ENCODE measurements at places on chromosomes 5 and 9.

DNA sequence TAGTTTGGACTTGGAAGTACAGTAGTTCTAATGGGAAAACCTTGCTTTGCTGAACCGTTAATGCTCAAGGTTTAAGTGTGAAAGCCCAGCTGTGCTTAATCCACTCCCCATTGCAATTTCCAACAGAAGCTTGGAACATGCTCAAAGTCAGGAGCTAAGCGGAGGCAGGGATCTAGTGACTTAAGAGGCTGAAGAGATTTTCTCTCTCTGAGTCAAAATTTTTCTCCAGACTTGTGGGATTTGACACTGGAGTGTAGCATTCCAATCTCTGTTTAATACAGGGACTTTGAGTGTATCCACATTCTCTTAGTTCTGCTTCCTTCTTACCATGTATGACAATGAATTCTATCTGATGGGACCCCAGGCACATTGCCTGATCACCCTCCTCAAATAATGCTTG lies 471.8 kb downstream of the KIF4B start:
- no peak for DNase-seq

DNA sequence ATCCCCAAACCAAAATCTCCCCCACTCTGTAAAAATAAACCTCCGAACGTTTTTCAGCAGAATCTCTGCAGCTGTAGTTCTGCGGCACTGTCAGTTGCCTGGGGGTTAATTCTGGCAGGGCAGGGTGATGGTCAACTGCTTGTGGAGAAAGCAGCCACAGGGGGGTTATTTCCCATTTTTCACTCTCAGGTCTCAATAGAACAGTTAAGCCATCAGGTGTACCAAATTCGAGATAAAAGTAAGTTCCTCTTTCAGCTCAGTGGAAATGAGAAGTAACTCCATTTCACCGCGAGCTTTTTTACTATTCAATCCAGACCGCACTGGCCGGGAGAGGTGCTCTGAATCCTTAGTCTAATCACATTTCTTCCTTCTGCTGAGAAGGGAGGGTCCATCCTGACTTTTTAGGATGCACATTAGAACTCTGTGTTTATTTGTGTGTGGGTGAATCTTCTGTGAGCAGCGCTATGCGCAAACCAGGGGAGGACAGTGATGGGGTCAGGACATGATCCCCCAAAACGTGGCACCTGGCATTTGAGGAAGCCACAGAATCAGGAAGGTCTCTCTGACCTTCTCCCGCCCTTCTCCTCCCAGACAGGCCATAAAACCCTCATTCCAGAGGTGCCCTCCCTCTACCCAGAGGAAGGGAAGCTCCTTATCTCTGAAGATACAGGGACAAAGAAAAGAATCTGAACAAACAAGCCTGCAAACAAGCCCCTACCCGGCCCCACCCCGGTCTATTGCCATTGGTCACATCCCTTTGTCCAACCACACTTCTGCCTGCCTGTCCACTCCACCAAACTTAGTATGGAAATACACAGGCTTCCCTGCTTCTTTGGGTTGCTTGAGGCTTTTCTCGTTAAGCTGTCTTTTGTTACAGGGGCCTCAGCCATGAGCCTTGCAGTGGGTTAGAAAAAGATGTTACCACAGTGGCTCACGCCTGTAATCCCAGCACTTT lies 229.0 kb downstream of the ROR2 start:
- peak; percentile 82 for DNase-seq

DNA sequence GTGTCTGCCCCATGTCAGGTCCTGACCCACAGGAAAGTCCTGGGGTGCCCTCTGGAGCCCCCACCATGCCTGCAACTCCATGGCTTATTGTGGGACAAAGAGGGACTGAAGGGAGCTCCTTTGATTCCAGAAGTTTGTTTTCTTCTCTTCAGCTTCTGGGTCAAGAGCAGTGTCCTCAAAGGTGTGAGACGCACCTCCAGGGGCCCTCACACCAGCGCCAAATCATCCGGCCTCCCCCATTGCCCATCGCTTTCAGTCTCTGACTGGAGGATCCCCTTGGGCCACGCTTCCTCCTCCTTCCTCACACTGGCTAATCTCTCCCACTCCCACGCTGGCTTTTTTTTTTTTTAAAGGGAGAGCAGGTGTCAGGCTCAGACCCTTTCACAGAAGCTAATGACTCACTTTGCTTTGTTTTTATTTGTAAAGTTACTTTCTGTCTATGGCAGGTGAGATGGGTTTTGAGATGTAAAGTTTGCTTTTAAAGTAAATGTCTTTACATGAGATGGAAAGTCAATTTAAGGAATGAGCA lies 16.7 kb downstream of the CDHR2 start:
- no peak for DNase-seq

DNA sequence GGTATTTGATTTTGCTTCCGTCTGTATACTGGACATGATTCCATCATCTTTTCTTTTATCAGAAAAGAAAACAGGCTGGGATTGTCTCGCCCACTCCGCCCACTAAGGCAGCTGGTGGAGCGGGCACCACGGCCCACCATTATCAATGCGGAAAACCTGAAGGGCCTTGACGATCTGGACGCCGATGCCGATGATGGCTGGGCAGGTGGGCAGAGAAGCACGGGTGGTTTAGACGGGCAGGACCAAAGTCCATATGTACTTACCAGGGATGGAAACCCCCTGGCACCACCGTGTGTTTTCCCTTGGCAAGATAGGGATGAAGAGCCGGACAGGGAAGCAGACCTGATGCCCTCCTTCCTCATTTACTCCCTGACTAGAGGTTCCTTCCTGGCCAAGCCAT lies 53.7 kb downstream of the PRRC2B start:
- no peak for DNase-seq

GRCh38 chr5:84218546-84218945 lies 166.1 kb downstream of the EDIL3 start:
- DNase-seq, result no peak

GRCh38 chr9:61674465-61674864 lies 484.6 kb downstream of the SPATA31A7 start:
- DNase-seq, result no peak

DNA sequence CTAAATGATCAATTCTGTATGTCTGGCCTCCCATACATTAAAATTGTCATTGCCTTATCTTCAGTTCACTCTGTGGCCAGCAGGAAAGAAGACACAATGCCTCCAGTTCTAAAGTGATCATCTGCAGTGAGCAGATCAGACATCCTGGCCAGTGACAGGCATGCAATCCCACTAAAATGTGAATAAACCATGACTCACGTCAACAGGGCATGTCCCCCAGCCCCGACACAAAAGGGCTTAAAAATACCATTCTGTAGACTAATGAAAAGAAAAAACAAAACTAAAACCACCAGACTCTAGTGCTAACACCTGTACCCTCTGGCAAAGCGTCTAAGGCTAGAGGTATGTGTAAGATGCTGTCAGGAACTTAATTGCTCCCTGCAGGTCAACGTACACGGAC lies 38.5 kb downstream of the DDX31 start:
- no peak for DNase-seq

- no peak for DNase-seq
Measured at GRCh38 chr5:74145951-74146350, 494.6 kb downstream of the ENC1 start.

DNA sequence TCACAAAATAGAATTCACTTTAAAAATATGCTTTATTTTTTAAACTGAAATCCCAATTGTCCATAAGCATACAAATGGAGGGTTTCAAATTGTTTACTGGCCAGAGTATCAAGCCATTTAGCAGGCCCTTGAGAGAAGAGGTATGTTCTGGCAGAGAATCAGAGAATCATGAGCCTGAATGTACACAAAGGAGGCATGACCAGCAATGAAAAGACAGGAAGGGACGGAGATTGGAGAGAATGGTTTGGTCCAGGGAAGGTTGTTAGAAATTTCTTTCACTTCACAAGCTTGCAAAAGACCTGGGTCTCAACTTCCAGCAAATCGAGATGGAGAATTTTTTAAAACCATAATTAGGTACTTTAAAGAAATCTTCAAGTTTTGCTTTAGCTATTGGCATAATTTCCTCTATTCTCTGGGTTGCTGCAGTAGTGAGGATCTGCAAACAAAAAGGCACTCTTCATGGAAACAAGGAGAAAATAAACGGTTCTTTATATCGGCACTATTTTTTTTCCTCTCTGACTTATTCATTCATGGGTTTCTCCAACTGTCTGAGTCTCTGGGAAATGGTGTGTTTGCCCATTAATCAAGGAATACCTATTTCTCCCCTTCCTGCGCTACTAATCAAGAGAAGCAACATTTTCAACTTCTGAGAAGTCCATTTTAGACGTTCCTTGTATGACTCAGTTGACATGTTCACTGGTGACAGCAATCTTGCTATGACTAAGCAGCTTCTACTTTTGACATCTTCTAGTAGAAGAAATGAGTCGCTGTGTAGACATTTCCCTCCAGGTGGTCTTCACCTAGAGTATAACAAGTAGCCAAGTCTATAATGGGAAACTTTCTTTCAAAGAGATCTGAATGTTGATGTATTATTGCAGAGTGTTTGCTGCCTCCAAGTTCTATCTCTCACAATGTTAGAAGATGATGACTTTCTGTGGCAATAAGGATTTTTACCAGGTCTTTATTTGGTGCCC lies 23.1 kb upstream of the ERCC6L2 start:
- no peak for DNase-seq

- no peak for DNase-seq
Measured at GRCh38 chr5:89904442-89904841, 505.1 kb downstream of the CETN3 start.

GRCh38 chr9:121648799-121649198 lies 2.6 kb upstream of the DAB2IP start:
- DNase-seq, result no peak

- no peak for DNase-seq
Measured at GRCh38 chr5:72066705-72067107, 40.6 kb upstream of the MAP1B start.

DNA sequence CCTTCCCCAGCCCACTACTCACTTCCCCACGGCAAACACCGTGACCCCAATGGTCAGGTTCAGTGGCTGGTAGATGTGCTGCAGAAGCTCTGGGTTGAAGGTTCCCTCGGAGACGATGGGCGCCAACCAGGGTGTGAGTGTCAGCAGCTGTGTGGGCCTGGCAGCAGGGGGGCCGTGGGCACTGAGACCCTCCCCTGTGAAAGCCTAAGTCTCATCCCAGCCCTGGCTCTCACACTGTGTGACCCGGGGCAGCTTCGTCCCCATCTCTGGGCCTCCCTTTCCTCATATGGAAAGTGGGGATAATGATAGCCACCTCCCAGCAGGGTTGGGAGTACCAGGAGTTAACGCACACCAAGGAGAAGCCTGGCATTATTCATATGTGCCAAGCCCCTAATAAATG lies 8.6 kb downstream of the GBGT1 start:
- DNase-seq, result no peak

DNA sequence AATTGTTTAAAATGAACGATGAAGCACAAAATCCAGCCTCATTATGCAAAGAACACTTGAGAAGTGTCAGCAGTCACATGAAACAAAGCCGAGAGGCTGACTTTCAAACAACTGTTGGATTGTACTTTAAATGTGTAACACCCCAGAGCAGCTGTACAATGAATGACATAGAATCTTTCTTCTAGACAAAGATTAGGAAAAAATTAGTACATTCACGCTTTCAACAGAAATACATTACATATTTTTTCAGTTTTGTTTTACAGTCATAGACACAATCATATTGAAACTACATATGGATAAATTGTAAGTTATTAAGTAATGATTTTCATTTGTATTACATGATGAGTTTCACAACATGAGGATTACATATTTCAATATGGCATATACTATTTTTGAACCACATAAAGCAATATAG lies 10.6 kb upstream of the AGXT2 start:
- no peak for DNase-seq

- DNase-seq, result no peak
Measured at GRCh38 chr9:9045572-9045971, 1246.0 kb upstream of the DMAC1 start.

GRCh38 chr5:36365896-36366295 lies 64.2 kb upstream of the RANBP3L start:
- DNase-seq, result peak; percentile 83

GRCh38 chr5:34511915-34512314 lies 144.2 kb upstream of the RAI14 start:
- no peak for DNase-seq

GRCh38 chr5:173330338-173331206 lies 2.4 kb upstream of the STC2 start:
- no peak for DNase-seq

DNA sequence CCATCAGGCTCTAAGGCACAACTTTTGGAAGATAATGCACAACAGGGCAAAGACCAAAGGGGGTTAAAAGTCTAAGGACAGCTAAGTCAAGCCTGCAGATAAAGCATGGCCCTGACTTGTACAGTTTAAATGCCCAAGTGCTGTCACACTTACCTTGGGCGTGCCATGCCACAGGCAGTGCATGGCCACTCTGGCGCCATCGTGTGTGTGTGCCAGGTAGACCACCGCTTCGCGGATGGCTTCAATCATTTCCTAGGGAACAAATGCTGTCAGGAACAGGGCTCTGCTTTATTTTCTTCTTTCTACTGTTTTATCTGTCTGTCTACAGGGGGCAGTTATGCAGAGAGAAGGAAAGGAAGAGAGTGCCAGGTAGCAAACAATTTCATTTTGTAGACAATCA lies 19.3 kb downstream of the PUM3 start:
- no peak for DNase-seq

- DNase-seq, result no peak
Measured at GRCh38 chr9:19101203-19101602, 1.5 kb downstream of the HAUS6 start.

DNA sequence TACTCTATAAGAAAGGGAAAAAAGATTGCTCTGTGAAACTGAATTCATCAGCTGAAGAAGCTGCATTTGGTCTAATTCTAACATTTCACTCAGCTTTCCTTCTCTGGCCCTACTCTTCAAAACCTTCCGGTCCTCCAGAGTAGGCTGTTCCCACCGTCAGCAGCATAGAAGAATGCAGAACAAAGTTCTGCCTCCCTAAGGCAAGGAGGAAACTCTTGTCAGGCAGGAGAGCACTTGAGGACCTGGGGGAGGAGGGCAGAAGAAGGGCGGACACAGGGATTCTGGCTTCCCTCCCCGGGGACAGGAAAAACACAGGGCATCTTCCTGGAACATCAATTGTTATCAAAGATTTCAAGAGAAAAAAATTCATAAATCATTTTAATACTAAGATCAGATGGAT lies 69.2 kb upstream of the SHB start:
- DNase-seq, result no peak

DNA sequence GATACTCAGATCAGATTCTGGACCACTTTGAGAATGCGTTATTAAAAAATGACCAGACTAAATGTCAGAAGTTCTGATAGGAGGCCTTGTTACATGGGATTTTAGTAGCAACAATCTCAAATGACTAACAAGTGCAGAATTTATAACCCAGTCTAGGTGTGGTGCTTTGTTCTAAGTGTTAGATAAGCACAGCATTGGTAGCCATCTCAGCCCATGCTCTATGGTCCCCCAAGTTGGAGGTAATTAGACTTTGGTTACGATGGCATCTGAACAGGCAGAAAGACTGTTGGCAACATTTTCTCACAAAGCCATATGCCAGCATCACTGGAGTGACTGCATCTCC lies 140.4 kb upstream of the RPS23 start:
- no peak for DNase-seq

- no peak for DNase-seq
Measured at GRCh38 chr9:87516926-87517290, 19.2 kb downstream of the DAPK1 start.

DNA sequence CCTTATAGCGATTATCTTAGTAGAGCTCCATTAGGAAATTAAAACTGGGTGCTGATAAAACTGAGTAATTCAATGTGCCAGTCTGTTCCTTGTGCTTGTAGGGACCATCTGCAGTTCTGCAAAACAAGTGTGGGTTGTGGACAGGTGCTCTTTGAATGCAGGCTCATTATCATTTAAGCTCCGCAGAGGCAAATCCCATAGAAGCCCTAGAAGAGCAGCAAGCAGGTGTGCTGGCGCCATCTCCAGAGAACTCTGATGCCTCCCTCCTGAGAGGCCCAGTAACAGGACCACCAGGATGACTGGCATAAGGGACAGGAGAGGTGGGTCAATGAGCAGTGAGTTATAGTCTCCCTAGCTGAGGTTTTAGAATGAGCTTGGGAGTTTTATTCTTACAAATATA lies 1342.4 kb upstream of the DMAC1 start:
- no peak for DNase-seq
